T-helper 2 cell treated with Interferon-gamma antibody and Interleukin-4, amounts not matched to agents 5 μg/mL and 100 μg/mL, for 36 hours (primary cell): ENCODE measurements at places on chromosomes 4 and X.

DNA sequence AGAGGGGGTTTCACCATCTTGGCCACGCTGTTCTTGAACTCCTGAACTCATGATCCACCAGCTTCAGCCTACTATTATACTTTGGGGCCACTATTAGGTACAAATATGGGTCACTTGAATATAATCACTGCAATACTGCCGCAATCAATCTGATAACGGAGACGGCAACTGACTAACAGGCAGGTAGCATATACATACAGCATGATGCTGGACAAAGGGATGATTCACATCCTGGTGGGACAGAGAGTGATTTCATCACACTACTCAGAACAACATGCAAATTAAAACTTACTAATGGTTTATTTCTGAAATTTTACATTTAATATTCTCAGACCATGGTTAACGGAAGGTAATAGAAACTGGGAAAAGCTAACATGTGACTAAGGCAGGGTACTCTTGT is 10.9 kb downstream of the LRBA start:
- DNase-seq = peak; percentile 2

DNA sequence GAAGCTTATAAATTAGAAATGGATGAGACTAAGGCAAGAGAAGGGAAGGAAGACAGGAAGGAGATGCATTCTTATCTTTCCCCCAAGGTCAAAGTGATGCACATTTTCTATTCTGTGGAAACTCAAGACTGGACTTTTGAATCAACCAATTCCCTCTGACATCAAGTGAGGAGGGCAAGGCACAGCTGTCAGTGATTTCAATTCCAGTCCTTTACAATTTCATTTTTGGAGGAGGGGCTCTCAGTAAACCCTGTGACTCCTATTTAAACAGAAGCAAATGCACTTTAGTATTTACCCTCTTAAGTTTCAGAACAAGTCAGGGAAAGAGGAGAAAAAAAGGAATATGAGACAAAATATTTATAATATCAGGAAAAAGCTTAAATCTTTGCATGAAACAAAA is 134.0 kb downstream of the MGST2 start:
- DNase-seq = no peak

GRCh38 chr4:66927937-66928336 is 617.4 kb downstream of the CENPC start:
- DNase-seq = no peak

DNA sequence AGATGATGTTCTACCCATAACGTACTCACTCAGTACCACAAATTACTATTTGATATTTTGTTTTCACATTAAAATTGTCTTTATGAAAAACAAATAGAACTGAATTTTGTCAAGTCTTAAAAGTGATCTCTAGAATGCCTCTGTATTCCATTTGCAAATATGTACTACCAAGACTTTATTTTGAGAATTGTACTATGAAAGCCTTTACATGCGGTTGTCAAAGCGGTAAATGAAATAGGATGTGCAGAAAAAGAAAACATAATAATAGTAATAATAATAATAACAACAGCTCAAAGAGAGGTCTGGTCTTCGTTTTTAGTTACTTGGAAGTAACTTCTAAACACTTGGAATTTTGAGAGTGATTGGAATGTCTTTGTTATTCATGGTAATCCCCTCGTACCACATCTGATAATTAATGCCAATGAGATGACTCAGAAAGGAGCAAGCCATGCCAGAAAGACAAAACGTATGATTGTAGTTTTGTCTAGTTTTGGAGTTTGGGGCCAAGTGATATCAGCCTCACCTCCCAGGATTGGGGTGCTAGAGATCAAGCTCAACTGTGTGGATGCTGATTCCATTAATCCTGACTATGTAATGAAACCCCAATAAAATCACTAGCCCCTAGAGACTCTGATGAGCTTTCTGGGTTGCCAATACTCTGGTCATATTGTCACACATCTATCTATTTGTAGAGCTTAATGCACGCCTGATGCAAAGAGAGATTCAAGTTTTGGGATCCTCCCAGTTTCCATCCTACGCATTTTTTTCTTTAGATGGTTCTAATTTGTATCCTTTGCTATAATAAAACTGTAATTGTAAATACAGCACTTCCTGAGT is 20.2 kb upstream of the CTSO start:
- DNase-seq = no peak

- DNase-seq = no peak
Observed at GRCh38 chr4:38141808-38142500, 181.8 kb downstream of the PTTG2 start.

GRCh38 chr4:14562901-14563300 is 439.4 kb upstream of the CPEB2 start:
- DNase-seq = no peak

DNA sequence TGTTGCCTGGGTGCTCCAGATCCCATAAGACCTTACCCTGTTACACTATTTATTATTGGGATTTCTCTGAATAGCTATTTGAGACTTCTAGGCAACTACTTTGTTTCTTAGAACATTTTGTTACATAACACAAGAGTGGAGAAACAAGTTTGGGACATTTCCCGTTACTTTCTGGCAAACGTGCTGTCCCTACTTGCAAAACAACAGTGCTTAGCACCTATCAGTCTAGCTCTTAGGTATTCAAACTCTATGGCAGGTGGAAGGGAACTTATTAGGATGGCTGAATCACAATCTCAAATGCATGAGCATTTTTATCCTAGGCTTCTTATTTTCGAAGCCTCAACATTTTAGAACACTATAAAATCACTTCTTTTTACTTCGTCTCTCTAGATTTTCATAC is 613.6 kb downstream of the DMD start:
- DNase-seq = no peak

DNA sequence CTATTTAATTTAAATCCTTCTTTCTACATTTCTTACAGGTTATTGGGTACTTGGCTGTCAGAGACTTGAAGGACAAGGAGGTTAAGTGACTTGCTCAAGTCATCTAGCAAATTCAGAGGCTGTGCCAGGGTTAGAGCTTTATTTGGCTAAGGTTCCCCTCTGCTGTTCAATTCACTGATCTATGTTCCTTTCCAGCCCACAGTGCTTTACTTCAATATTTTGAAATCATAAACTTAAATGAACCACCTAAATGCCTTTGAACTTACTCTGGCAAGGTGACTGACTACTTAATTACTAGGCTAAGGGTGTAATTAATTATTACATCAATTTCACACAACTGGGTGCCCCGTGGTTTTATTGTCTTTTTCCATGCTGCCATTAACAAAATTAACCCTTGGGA is 288.7 kb downstream of the CAMK2D start:
- no peak for DNase-seq

DNA sequence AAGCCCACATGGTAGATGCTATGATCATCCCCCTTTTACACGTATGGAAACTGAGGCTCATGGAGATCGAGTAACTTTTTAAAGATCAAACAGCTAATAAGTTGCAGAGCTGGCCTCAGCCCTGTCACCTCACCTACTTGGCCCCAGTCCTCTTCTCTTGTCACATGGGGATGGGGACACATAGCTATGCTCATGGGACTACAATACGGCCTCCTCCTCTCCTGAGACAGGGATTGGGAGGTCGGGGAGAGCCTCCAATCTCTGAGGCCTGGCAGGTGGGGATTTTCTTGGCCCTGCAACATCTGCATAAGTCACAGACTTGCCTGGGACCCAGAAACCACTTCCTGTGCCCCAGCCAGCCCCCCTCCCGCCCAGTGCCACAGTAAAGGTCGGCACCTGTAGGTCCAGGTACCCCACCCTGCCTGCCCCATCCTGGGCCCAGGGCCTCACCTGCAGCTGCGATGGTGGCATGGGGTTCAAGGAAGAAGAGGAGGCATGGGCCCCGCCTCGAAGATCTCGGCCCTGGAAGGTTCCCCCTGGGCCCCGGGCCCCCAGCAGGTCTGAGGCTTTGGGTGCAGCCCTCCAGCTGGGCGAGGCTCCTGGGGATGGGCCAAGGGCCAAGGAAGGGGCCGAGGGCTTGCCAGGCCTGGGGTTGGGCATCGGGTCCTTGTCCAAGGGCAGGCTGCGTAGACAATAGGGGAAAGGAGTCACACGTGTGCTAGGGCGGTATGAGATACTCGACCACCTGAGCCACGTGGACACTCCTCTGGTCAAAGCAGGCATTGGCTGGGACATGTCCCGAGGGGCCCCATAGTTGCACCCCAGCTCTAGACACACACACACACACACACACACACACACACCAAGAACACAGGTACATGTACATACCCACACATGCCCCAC is 6.4 kb downstream of the FOXP3 start:
- no peak for DNase-seq

DNA sequence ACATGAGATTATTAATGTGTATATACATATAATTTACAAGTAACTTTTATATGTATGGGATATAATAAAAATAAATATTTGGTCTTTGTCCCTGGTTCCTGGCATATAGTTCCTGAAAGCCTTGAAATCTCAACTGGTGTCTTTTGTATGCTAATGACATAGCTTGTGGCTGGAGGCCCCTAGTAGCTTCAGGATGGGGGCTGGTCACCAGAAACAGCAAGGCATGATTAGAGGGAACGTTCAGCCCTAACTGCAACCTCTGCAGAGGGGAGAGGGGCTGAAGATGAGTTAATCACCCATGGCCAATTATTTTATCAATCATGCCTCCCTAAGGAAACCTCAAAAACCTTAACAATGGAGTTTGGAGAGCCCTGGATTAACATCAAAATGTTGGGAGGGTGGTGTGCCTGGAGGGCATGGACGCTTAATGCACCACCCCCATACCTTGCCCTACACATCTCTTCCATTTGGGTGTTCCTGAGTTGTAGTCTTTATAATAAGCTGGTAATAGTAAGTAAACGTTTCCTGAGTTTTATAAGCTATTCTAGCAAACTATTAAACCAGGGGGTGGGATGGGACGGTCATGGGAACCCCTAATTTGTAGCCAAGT is 21.3 kb downstream of the PIN4 start:
- DNase-seq = no peak

GRCh38 chr4:128481752-128482480 is 194.3 kb upstream of the PGRMC2 start:
- DNase-seq = no peak

GRCh38 chr4:154030152-154030551 is 241.3 kb upstream of the SFRP2 start:
- no peak for DNase-seq

- DNase-seq = no peak
Observed at GRCh38 chr4:186808630-186809018, 85.0 kb upstream of the FAT1 start.

DNA sequence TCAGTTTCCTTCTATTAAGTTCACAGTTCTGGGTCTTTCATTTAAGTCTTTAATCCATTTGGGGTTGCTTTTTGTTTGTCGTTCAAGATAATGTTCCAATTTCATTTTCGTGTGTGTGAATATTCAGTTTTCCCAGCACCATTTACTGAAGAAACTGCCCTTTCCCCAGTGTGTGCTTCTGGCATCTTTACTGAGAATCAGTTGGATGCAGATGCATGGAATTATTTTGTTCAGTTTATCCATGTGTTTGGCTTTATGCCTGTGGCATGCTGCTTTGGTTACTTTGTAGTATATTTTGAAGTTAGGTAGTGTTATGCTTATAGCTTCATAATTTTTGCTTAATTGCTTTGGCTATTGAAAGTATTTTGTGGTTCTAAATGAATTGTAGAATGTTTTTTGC is 163.8 kb upstream of the HDX start:
- DNase-seq = no peak

- no peak for DNase-seq
Observed at GRCh38 chrX:18899796-18900380, 84.0 kb downstream of the PHKA2 start.

DNA sequence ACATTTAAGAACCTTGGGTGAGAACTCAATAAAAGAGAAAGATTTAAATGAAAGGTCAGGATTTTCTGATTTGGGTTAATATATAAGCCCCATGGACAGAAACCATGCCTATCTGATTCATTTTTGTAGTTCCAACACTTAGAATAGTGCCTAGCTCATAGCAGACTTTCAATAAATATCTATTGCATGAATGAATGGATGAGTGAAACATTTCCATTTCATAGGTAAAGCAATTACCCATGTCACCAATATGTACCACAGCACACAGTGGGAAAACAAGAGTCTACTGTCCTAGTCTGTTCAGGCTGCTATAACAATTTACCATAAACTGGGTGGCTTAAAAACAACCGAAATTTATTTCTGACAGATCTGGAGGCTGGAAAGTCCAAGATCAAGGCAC is 63.9 kb upstream of the PTPN13 start:
- no peak for DNase-seq

DNA sequence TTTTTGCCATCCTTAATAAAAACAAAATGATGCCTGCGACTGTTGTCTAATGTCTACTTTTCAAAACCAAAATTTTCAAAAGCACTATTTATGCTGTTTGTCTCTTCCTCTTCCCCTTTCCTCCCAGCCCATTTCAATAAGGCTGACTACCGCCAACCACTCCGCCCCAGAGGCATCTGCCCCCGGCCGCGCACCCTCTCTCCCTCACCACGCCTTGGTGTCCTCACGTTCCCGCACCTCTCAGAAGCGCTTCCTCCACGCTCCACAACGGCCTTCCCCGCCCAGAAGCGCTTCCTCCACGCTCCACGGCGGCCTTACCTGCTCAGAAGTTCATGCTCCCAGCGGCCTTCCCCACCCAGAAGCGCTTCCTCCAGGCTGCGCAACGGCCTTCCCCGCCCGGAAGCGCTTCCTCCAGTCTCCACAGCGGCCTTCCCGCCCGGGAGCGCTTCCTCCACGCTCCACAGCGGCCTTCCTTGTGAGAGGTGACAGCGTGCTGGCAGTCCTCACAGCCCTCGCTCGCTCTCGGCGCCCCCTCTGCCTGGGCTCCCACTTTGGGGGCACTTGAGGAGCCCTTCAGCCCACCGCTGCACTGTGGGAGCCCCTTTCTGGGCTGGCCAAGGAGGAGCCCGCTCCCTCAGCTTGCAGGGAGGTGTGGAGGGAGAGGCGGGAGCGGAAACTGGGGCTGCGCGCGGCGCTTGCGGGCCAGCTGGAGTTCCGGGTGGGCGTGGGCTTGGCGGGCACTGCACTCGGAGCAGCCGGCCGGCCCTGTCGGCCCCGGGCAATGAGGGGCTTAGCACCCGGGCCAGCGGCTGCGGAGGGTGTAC is 490.4 kb upstream of the ZFP42 start:
- DNase-seq = no peak

DNA sequence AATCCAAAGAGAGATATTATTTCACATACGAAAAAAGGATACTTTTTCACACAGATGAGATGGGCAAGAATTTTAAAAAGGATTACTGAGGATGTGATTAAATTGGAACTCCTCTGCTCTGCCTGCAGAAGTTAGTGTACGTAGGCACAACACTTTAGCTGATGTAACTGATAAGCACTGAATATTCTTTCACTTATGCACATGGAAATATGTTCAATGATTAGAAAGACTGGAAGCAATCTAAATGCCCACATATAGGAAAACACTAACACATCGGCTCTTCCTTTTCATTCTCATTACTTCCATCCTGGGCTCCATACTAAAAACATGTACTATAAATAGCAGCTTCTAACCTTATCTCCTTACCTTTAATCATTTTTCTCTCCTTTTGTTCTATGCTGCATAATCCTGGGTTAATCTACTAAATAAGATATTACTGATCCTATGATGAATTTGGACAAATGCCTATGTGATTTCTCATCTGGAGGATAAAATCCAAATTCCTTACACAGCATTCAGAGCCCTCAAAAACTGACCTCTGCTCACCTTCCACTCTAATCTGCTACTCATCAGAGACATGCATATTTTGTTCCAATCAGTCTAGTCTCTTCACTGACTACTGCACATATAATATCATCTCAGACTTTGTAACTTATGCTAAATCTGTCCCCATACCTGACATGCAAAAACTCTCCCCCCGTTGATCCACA is 197.8 kb downstream of the PDGFC start:
- DNase-seq = no peak

- DNase-seq = no peak
Observed at GRCh38 chr4:163495900-163496299, 1.4 kb downstream of the TMA16 start.

GRCh38 chrX:9903146-9903545 is 64.0 kb upstream of the CLDN34 start:
- DNase-seq = no peak
